Activated CD8-positive, alpha-beta T cell treated with anti-CD3 and anti-CD28 coated beads for 36 hours (primary cell): ENCODE measurements at places on chromosomes 2 and 18. TPM values are rescaled to one million over a fixed set of nuclear protein-coding genes. Genes with fewer than 3 reads are reported as not detected.

GRCh38 chr18:32775628-32776027 is 2.8 kb upstream of the KLHL14 start:
- H3K27ac ChIP-seq: no peak overlapping the region
- H3K4me1 ChIP-seq: peaks cover 3% of the 10 kb centered on the region
- no peak overlapping the region for H3K4me3 ChIP-seq
- H3K36me3 ChIP-seq: no peaks in the 10 kb centered on the region
- DNase-seq: no peak

FOXD4L1 gene
- total RNA-seq: not detected

ACADL gene
- total RNA-seq: not detected

KLF7 gene
- 9.8 TPM for total RNA-seq

- no peaks in the 10 kb centered on the region for H3K4me1 ChIP-seq
- H3K4me3 ChIP-seq: no peak overlapping the region
- peaks cover 2% of the 10 kb centered on the region for H3K27me3 ChIP-seq
- no peak overlapping the region for H3K27ac ChIP-seq
- no peak for DNase-seq
Measured at GRCh38 chr18:6406075-6406909, 8.4 kb downstream of the L3MBTL4 start.

RGPD8 gene
- 13.5 TPM for total RNA-seq

GATA6 gene
- total RNA-seq: not detected

- H3K4me1 ChIP-seq: no peaks in the 10 kb centered on the region
- H3K36me3 ChIP-seq: no peaks in the 10 kb centered on the region
- H3K4me3 ChIP-seq: no peak overlapping the region
- H3K27me3 ChIP-seq: peaks cover 1% of the 10 kb centered on the region
- H3K27ac ChIP-seq: no peak overlapping the region
Measured at GRCh38 chr18:58180738-58181353, 136.8 kb downstream of the NEDD4L start.

DNA sequence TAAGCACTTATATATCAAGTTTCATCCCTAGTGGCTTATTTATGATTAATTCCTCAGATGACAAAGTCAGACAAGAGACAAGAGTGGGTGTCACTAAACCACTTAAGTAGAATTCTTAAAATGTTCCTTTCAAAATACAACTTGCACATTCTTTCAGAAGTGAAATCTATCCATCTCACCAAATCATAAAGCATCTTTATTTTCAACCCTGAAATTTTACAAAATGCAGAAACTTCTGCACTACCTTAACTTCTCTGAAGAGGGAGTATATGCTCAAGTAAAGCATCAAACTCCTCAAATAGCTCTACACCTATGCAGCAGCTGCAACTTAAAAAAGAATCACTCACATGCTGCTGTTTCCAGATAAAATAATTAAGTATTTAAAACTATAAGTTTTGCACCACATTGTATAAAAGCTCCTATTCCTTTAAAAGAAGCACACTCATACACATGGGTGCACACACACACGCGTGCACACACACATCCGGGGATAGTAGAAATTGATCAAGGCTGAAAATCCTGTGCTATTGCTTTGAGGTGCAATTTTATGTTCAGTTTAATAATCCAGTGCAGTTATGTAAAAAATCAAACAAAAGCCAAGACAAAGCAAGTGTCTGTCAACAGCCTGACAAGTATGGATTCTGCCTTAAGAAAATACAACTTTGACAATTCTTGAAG is 244.5 kb downstream of the TCF4 start:
- no peak overlapping the region for H3K4me3 ChIP-seq
- H3K27ac ChIP-seq: no peak overlapping the region
- H3K36me3 ChIP-seq: no peaks in the 10 kb centered on the region
- no peak for DNase-seq
- no peaks in the 10 kb centered on the region for H3K27me3 ChIP-seq

SPTBN1 gene
- total RNA-seq: 91.8 TPM

DNA sequence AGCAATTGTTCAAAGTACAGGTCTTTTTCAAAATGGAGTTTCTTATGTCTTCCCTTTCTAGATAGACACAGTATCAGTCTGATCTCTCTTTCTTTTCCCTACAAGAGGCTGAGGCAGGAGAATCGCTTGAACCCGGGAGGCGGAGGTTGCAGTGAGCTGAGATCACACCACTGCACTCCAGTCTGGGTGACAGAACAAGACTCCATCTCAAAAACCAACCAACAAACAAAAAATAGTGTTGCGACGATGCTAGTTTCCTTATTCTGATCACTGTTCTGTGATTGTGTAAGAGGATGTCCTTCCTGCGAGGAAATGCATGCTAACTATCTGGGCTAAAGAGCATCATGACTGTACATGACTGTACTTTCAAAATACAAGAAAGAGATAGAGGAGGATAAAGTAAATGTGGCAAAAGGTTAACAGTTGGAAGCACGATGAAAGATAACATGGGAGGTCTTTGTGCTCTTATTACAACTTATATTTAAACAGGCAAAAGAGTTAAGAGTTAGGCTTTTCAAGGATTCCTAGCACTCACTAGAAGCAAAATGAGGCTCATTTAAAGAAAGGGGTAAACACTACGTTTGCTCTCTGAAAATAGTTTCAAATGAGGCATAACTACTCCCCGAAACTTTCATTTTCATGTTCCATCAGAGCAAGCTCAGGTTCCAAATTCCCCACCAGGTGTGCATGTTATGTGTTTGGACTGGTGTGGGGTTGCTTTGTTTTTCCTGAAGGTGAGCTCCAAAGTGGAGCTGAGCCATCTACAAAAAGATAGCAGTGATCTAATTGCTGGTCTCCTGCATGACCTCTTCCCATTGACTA is 23.8 kb downstream of the SOWAHC start:
- peaks cover 4% of the 10 kb centered on the region for H3K27me3 ChIP-seq
- no peaks in the 10 kb centered on the region for H3K36me3 ChIP-seq
- DNase-seq: no peak
- H3K27ac ChIP-seq: no peak overlapping the region
- H3K4me1 ChIP-seq: peaks cover 2% of the 10 kb centered on the region

GRCh38 chr2:68721482-68722101 is 13.0 kb upstream of the ARHGAP25 start:
- H3K4me1 ChIP-seq: peaks cover 77% of the 10 kb centered on the region
- no peaks in the 10 kb centered on the region for H3K36me3 ChIP-seq
- peak overlapping the region; percentile 87 for H3K27ac ChIP-seq
- DNase-seq: peak; percentile 53

SULT1C2 gene
- not detected for total RNA-seq
